ENCODE measurements at places on chromosomes 1 and 21. TPM values are rescaled to one million over a fixed set of nuclear protein-coding genes. Genes with fewer than 3 reads are reported as not detected.

GRCh38 chr1:165844933-165845332 is 17.5 kb downstream of the UCK2 start:
- no peak for ATAC-seq

DNA sequence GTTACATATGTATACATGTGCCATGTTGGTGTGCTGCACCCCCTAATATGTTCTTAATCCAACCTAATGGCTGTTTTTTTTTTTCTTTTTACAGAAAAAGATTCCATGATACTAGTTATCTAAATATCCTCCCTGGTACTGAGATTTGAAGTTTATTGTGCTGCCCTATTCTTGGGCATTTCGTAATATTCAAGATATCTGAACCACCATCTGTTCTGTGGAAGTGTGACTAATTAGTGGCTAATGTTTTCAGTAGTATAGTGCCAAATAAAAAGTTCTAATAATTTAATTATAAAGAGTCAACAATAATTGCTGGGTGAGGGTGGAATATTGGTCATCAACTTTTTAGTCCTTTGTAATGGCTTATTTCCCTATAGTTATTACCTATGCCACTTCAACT is 217.5 kb downstream of the GABPA start:
- ATAC-seq: no peak

DNA sequence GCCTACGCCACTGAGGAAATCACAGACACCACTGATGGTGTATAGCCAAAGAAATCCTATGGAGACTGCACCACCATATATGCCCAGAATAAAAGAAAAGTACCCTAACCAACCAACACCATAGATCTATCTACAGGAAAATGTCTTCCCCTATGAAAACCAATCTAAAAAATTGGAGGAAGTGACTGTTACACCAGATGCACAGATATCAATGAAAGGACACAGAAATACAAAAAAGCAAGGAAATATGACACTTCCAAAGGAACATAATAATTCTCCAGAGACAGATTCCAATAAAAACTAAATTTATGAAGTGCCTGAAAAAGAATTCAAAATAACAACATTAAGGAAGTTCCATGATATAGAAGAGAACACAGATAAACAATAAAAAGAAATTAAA is 56.8 kb upstream of the BCL10 start:
- ATAC-seq: no peak

- no peak for ATAC-seq
Measured at GRCh38 chr1:117541003-117541402, 64.8 kb upstream of the TENT5C start.

- ATAC-seq: no peak
Measured at GRCh38 chr1:158053276-158053675, 59.8 kb downstream of the KIRREL1 start.

- peak; percentile 72 for ATAC-seq
Measured at GRCh38 chr1:20956272-20956671, 169.2 kb upstream of the HP1BP3 start.

DNA sequence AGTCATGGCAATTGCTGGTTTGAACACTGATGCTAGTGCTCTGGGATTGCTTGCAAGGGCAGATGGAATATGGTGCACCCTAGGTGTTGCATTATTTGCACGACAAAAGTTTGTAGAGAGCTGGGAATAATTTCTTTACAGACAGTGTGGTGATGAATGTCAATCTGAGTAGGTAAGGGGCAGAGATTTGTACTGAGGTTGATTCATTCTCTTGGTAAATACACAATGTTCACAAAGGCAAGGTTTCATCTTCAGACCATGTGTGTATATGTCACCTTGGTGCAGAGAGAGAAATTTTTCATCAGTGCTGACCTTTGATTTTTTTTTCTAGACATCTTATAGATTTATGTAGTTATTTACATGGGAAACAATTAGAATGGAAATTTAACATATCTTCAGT is 5.0 kb downstream of the PTPRC start:
- ATAC-seq: peak; percentile 42

DNA sequence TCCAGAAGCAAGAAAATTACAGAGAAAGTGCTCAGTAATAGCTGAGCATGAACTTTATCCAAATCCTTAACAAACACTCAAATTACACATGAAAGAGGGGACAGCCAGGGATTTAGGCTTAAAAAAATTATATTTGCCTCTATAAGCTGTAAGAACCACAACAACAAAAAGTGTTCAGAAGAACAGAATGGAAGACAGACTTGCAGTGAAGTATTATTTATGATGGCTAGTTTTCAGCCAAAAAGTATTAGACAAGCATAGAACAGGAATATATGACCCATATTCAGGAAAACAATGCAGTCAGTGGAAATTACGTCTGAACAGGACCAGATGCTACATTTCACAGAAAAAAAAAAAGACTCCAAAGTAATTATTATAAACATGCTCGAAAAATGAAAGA is 1246.3 kb downstream of the NCAM2 start:
- ATAC-seq: no peak

GRCh38 chr1:96825231-96825630 is 103.6 kb downstream of the PTBP2 start:
- ATAC-seq: no peak

GRCh38 chr21:32246571-32247140 is 32.2 kb downstream of the MIS18A start:
- no peak for ATAC-seq

DNA sequence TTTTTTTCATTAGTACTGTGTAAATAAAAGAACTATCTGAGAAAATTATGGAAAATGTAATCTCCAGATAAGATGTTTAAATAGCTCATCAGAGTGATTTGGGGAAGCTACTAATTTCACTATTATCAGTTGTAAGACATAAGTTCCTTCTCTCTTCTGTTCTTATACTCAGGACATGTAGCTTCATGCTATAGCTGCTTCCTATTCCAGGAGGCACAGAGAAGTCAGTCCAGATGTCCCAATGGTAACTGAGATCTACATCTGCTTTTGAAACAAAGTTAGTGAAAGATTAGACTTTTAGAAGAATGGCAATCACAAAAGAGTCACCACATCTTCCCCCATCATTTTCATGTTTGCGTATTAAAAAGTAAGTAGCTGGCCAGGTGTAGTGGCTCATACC is 5.6 kb downstream of the MAP3K21 start:
- ATAC-seq: no peak

GRCh38 chr1:19980314-19980713 is 896 bp upstream of the PLA2G2A start:
- ATAC-seq: no peak

DNA sequence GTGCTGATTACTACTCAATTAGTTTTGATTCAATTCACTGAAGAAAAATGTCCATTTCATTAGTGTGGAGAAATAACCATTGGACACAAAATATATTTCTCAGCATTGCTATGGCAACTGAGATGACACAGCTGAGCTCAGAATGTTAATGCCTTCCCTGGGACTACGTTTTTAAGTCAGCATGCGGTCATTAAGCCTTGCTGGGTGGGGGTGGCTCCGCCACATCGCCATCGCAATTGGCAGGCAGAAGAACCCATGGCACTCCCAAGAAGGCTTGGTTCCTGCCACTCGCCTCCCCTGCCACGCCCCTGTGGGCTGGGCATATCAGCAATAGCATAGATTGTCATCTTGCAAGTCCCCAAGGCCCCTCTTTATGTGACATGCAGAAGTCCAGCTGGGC is 256.7 kb upstream of the CAMK1G start:
- ATAC-seq: no peak

DNA sequence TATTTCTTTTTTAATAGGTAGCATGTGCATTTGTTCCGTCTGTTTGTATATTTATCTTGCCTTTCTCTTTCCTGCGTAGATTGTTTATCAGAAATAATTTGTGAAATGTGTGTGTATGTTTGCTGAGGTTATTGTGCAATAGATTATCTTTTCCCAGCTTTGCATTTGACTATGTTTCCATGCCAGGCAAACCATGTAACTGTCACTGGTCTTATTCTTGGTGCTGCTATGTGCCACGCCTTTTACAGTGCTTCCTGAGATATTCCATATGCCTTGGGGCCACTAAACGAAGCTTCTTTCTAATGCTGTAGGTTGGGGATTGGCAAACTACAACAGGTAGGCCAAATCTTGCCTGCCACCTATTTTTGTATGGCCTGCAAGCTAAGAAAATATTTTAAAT is 598.8 kb downstream of the PLPP3 start:
- ATAC-seq: no peak

The LENEP gene
- 0.97 TPM for total RNA-seq

The TTLL7 gene
- 2.7 TPM for total RNA-seq

The RXRG gene
- total RNA-seq: not detected

The ACTL8 gene
- 0.28 TPM for total RNA-seq

The C1orf210 gene
- not detected for total RNA-seq

The LDLRAD1 gene
- total RNA-seq: not detected

The VANGL2 gene
- total RNA-seq: not detected

The TMEM269 gene
- total RNA-seq: 2.8 TPM

The TTC22 gene
- 10.6 TPM for total RNA-seq

The USH2A gene
- not detected for total RNA-seq

The OR2M7 gene
- not detected for total RNA-seq

The SH3BGR gene
- total RNA-seq: 3.4 TPM
